NCI-H1417 treated with DMSO at 0.1 percent for 48 hours (cell line): ENCODE measurements at places on chromosomes 1 and 21.

GRCh38 chr1:241654019-241654418 lies 1.9 kb downstream of the WDR64 start:
- DNase-seq = no peak

DNA sequence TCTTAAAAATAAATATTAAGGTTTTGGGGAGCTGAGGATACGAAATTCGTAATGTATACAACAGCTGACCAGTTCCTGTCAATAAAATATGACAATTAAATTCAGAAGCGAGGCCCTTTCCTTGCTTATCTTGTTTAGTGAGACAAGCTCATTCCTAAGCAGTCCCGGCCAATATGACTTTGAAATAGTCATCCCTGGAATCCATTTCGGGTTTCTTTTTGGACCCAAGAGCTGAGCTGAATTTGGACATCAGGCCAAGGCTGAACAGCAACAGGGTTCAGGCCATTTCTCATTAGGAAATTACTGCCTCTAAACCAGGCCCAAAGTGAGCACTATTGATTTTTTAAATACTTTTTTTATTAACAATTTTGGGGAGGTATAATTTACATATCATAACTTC lies 17.3 kb upstream of the FMN2 start:
- DNase-seq = no peak

- DNase-seq = no peak
Measured at GRCh38 chr1:33721301-33721815, 142.5 kb upstream of the HMGB4 start.

DNA sequence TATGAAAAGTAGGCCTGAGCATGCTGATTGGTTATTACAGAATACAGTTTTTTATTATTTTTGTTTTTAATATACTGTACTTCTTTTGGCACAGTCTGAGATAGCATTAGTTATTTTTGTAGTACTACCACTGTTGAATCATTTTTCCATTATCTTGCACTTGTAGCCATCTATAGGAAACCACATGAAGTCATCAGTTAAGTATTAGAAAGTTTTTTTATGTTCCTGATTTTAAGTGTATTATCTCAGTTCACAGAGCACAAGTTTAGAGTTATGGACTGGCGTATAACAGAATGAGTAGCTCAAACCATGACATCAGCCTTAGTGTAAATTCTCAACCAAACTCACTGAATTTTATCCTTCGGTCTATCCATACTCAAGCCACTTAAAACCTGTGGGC lies 22.8 kb downstream of the DHX9 start:
- DNase-seq = no peak

GRCh38 chr1:28864695-28865094 lies 49.7 kb upstream of the EPB41 start:
- no peak for DNase-seq

DNA sequence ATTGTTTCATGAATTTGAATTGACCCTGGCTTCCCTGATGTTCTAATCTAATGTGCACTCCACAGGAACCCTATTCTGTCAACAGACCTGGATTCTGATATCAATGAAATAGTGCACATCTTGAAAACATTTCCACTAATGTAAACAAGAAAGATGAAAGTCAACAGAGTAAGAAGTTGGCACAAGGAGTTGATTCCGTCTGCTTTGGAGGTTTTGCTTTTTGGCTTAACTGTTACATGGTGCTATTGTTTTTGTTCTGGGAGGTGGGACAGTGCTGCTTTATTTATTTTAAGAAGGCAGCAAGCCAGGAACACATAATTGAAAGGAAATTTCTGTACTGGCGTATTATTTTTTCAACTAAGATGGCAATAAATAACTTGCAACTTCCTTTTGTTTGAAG lies 73.3 kb downstream of the LEPR start:
- DNase-seq = no peak

DNA sequence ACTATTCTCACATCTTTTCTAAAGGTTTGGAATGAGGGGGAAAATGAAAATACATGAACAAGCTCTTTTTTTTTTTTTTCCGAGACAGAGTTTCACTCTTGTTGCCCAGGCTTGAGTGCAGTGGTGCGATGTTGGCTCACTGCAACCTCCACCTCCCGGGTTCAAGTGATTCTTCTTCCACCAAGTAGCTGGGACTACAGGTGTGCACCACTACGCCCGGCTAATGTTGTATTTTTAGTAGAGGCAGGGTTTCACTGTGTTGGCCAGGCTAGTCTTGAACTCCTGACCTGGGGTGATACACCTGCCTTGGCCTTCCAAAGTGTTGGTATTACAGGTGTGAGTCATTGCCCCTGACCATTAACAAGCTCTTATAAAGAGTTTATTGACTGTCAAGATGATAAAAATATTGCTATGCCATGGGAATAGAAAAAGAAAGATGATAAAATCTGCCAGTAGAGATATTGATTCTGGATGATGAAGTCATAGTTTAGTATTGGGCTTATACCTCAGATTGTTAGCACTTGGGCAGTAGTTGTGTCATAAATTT lies 36.6 kb downstream of the INKA2 start:
- no peak for DNase-seq

- DNase-seq = no peak
Measured at GRCh38 chr1:231893400-231894102, 267.0 kb downstream of the DISC1 start.

DNA sequence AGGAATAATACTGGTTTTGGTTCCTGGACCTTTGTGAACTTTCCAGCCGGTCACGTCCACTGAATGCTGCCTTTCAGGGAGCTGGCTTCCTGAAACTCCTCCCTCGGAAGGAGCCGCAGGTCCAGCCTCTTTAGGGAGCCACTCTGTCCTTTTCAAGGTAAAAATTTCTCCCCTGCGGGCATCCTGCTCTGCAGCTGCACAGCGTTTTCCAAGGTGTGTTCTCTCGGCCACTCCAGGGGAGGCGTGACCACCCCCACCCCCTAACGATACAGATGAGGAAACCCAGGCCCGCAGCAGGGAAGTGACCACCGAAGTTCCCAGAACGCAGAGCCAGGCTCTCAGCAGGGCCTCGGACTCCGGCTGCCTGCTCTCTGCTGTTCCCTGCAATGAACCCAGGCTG lies 21.5 kb downstream of the PADI2 start:
- DNase-seq = no peak

DNA sequence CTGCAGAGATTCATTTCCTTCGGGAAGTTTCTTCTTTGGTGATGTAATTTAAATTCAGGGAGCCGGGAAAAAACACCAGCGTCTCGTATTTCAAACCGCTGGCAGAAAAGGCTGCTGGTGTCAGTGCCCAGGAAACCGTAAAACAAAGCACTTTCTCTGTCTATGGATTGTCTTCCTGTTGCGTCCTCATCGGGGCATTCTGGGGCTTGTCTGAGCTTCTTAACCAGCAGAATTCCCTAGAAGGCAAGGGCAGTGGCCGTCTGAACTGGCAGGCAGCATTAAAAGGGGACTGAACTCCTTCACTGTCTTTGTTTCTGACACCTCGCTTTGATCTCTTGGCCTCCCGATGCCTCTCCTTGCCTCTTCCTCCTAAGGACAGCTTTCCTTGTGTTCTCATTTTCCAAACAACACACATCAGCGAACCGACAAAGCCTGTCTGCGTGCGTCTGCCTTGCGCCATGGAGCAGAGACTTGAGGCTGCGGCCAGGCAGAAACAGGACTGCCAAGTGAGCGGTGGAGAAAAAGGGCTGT lies 391.6 kb upstream of the VAMP3 start:
- DNase-seq = no peak

DNA sequence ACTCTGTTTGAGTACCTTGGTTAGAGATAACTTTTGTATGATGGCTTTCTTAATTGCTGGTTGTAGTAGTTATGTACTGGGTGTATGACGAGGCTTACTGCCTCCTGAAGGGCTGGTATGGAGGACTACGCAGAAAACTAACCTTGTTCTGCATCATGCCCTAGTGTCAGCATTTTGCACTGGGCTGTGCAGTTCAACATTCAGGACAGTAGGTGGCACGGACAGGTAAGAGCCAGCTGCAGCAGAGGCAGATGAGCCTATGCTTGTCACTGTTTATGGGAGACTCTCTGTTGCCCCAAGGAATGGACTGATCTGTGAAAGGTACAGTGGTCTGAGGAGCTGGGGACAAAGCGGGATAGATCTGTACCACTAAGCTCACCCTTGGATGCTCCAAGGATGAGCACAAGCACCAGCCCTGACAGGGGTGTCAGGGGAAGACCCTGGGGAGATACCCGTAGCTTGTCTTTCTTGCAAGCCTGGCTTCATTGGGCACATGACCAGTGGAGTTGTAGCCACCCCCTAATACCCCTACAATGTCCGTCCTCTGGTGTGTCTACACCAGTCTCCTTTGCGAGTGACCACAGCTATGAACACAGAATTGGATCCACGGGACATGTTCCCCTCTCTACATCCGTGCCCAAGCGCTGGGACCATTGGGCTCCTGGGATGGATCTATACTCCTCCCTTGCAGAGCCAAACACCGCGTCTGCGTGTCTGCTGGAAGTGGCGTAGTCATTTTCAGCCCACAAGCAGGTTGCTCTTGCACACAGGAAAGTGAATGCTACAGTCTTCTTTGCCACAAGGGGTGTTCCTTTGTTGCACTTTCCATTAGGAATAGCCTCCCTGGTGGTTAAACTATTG lies 51.1 kb upstream of the CFHR3 start:
- no peak for DNase-seq

- DNase-seq = no peak
Measured at GRCh38 chr1:37794372-37795339, 1.0 kb downstream of the MANEAL start.

DNA sequence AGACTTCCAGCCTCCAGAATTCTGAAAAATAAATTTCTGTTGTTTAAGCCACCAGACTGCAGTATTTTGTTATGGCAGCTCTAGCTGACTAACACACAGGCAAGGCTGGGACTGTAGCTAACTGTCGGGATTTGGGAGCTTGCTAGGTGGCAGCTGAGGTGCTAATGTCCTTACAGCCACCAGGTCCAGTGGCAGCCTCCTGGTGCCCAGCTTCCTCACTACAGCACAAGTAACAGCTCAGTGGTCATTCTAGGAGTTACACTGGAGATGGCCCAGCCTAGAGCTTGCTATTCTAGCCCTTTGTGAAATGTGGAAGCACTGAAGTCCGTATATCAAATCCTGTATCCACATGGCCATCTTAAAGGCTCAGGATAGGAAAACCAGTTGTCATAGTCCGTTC lies 4.3 kb upstream of the C1orf115 start:
- no peak for DNase-seq

- no peak for DNase-seq
Measured at GRCh38 chr1:17792421-17792820, 37.3 kb downstream of the ACTL8 start.

GRCh38 chr1:35506960-35507912 lies 50.0 kb downstream of the KIAA0319L start:
- no peak for DNase-seq

DNA sequence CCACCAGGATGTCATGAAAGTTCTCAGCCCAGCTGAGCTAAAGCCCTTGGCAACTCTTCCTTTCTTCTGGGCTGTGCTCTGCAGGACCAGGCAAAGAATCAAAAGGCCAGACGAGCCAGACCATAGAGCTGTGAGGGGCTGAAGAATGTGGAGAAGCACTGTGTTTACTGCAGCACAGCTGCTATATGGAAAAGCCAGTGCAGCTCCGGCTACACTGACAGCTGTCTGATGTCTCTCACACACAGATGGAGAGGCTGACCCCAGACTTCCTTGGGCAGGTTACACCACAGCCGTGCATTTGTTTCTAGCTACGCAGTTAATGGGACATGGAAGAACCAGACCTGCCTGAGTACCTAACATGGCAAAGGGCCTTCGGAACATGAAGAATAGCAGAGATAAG lies 40.3 kb downstream of the CD247 start:
- DNase-seq = no peak

GRCh38 chr1:7574121-7575040 lies 196.7 kb upstream of the VAMP3 start:
- DNase-seq = no peak

DNA sequence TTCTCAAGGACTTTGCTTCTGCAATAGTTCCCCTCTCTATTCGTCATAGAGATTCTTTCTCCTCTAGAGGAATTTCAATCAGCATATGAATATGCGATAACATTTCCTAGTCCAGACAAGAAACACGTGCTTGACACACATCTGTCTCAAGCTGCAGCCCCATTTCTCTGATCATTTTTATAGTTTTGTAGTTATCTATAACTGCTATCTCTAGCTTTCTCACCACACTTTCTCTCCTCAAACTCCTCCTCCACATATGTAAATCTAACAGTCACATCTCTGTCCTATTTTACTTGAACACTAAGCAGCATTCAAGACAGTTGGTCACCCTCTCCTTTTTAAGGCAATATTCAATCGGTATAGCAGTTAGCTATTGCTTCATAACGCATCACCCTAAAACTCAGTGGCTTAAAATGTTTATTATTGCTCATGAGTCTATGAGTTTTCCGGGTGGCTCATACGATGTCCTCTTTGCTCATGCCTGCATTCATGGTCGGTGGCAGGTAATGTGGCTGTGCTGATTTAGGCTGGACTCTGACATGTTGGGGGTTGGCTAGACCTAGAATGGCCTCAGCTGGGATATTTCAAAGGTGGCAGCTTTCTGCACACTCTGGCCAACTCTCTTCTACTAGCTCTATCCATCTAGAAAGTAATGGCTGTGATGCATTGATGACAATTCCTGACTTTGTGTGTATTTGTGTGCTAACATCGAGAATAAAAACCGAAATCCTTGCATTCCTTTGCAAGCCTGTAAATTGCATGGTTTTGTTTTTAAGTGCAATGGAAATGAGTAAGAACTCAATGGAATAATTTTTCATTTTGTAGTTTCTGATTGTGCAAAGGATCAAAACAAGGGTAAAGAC lies 20.6 kb downstream of the ATP6V1G3 start:
- no peak for DNase-seq

DNA sequence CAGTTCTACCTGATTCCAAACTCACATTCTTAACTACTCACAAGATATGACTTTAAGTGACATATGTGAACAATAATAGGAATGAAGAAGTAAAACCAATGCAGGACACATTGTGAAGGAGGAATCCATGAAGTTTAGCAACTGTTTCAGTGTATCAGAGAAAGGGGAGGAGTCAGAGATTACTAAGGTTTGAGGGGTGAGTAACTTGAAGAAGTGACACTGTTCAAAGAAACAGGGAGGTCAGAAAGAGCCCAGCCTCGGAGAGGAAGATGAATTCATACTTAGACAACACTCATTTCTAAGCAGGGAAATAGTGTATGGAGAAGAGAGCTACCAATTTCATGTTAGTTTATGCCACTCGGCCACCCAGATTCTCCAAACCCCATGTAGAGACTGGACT lies 28.2 kb upstream of the RPF1 start:
- DNase-seq = no peak

DNA sequence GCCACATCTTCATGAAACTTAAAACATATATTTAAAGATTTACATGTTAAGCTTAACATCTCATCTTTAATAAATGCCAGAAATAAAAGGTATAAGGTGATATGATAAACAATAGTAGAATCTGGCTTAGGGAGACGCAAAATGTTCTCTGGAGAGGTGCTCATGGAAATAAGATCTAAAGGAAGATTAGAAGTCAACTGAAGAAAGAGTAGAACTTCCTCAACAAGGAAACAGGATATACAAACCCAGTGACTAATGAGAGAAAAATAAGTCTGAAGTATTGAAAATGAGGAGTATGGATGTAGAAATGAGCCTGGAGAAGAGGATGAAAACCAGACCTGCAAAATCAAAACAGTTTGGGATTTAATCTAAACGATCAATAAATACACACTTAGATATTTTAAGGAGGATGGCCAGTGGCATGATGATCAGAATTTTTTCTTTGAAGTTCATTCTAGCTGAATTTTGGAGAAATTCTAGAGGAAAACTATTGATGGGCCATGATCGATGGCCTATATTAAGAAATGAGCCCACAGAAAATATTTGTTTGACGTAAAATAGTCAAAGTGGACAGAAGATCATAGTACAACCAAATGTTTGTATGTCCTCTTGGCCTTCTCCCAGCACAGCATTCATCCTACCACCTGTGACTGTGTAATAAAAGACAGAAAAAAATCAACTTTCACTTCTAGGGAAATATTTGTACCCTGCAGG lies 387.9 kb upstream of the PTBP2 start:
- DNase-seq = no peak
